ENCODE measurements at places on chromosomes 6 and 20.

- DNase-seq, result no peak
Measured at GRCh38 chr20:22757424-22758183, 173.2 kb upstream of the FOXA2 start.

GRCh38 chr6:29510746-29511300 is 23.1 kb upstream of the MAS1L start:
- DNase-seq, result no peak

GRCh38 chr6:138092686-138093085 is 14.5 kb downstream of the PERP start:
- DNase-seq, result no peak

DNA sequence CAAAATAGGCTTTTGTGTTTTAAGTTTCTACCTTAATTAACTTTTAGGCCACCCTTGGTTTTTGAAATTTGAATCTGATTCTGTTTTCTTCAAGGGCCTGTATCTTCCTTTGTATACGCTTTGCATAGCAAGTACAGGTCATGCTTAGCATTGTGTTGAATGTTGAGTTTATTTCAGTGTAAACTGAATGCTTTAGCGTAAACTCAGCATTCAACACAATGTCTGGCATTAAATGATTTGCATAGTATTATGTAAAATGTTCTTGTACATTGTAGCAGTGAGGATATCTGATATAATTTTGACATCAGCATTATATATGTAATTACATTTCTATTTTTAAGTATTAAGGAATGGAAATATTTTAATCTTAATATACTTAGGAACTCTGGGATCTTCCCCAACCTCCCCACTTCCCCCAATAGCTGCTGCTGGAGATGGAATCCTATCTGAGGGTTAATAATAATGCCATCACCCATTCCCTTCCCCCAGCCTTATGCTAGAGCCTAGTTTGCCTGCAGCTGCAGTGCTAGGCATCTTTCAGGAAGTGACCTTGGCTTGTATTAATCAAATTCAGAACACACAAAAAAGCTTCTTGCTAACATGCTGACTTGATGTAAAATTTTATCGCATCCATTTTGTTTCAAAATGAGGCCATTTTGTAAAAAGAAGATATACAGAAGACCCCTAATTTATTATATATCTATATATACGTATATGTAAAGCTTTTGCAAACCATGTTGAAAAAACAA is 73.1 kb downstream of the NCOA3 start:
- no peak for DNase-seq

DNA sequence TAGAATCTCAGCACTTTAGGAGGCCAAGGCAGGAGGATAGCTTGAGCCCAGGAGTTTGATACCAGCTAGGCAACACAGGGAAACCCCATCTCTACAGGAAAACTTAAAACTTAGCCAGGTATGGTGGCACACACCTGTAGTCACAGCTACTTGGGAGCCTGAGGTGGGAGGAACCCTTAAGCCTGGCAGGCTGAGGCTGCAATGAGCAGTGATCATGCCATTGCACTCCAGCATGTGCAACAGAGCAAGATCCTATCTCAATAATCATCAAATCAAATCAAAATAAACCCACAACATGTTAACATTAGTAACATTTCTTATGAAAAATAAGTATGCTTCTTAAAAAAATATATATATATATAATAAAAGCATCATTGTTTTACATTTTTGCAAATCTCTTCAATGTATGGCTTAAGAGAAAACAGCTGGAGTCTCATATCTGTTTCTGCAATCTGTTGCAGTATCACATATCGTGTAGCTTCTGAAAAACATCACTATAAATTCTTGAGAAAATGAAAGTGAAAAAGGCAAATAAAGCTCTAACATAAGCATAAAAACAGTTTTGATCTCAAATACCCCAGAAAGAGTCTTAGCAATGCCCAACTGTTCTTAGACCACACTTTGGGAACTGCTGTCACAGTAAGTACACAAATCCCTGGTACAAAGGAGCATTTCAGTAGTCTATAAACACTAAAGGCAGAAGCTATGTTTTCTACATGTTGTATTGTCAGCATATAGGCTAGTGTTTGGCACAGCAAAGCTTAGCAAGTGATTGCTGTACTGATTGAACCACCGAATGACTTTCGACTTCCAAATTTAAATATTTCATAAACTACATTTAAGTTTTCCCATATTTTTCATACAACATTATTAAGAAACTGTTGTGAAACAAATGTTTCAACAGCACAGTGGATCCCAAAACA is 8.0 kb downstream of the MMUT start:
- DNase-seq, result no peak

DNA sequence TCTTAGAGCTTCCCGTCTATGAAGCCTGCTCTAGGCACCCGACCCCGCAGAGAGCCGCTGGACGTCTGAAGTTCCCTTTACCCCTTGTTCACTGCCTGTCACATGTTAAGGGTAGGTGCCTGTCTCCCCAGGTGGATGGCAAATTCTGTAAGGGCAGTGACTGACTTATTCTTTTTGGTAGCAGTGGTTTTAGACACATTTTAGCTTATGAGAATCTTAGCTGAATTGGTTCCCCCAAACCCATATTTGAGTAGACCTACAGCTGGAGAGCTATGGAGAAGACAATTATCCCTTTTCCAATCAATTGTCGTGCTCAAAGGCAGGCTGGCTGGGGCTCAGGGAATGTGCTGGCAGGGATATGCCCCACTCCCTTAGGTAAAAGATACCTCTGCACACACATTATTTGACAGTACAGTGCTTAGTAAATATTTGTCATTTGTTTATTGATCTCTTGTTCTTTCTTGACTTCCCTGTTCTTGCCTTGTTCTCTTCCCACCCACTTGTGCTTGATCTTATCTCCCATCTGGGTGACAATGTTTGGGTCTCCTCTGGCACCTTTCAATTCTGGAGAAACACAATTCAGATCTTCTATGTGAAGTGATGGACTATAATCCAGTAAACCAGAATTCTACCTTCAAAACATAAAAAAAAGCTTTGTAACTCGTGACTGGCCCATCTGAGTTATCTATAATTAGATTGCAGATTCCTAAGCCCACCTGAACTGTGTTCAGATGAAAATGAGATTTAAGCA is 114.3 kb upstream of the SLC2A12 start:
- DNase-seq, result no peak

GRCh38 chr20:46552460-46553420 is 2.3 kb upstream of the OCSTAMP start:
- DNase-seq, result no peak

DNA sequence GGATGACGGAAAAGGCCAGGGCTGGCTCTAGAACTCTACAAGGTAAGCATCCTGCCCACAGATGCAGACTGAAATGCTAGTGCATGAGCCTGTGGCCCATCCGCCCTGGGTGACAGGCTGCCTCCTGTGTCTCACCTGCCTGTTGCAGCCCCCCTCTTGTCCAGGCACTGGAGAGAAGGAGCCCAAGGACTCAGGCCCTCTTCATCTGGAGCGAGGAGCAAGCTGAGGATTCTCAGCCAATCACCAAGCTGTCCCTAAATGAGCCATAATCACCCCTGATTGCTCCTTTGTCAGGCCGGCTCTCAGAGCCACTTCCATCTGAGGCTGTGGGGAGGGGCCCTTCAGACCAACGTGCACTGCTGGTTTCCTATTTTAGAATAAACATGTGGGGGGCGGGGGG is 10.0 kb upstream of the SLC32A1 start:
- DNase-seq, result no peak

DNA sequence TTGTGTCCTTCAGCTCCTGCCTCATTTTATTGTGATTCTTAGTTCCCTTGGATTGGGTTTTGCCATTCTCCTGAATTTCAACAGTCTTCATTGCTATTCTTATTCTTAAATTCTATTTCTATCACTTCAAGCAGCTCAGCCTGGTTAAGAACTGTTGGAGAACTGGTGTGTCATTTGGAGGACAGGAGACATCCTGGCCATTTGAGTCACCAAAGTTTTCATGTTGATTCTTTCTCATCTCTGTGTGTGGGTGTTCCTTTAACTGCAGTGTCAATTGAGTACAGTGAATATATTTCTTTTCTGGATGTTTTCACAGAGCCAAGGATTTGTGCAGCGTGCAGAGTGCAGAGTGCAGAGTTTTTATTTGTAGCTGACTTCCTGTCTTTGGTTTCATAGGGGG is 33.5 kb upstream of the TFB1M start:
- no peak for DNase-seq

DNA sequence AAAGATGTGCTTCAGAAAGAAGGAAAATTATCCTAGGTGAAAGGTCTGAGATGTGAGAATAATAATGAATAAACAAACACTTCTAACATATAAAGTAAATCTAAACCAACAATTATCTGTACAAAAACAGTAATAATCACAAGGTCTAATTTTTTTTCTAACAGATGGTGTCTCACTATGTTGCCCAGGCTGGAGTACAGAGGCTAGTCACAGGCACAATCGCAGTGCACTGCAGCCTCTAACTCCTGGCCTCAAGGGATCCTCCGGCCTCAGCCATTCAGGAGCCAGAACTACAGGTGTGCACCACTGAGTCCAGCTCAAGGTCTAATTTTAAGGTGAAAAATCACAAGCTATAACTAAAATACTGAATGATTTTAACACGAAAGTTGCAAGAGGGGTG is 17.0 kb upstream of the ZC3H12D start:
- DNase-seq, result no peak

DNA sequence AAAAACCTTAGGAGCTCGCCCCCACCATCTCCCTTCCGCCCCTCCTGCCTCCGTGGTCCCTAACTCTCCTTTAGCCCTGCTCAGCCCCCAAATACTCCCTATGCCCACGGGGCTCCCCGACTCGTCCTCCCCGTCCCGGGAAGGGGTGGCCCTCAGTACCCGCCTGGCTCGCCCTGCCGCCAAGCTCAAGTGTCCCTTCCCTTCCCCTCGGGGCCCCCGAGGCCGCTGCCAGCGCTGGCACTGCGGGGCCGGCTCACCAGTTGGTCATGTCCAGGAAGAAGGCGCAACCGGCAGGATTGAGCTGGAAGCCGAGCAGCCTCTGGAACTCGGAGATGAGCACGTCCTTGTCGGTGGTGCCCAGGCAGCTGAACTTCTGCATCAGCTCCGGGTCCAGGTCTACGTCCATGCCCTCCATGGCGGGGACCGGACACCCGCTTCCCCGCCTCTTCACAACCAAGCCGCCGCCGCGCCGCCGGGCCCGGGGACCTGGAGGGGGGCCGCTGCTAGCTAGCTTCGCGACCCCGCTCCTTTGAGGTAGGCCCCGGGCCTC is 303 bp downstream of the ILRUN start:
- no peak for DNase-seq

GRCh38 chr6:74607934-74608333 is 597.9 kb downstream of the COL12A1 start:
- no peak for DNase-seq

- peak; percentile 13 for DNase-seq
Measured at GRCh38 chr6:13908955-13909381, 15.8 kb upstream of the RNF182 start.

DNA sequence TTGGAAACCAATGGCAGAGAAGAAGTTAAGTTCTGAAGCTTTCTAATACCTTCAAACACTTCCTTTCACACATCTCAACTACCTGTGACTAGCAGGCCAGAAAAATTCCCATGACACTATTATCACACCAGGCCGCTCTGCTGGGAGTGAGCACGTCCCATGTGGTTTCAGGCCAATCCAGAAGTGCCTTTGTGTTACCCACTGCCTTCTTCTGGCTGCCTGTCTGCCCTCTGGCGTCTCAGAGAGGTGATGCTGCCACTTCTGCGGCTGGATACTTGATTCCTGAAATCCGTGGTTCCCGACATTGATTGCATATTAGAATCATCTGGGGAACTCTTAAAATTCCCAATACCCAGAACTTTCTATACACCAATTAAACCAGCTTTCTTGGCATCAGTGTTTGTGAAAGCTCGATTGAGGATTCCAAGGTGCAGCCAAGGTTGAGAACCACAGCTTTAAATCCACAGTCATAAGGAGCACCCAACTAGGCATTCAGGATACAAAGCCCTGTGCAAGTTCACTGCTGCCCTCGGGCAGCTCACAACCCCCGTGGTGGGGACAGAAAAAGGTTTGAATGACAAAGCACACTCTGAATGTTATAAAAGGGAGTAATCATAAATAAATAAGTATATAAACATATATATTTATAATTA is 65.6 kb downstream of the STMND1 start:
- no peak for DNase-seq

DNA sequence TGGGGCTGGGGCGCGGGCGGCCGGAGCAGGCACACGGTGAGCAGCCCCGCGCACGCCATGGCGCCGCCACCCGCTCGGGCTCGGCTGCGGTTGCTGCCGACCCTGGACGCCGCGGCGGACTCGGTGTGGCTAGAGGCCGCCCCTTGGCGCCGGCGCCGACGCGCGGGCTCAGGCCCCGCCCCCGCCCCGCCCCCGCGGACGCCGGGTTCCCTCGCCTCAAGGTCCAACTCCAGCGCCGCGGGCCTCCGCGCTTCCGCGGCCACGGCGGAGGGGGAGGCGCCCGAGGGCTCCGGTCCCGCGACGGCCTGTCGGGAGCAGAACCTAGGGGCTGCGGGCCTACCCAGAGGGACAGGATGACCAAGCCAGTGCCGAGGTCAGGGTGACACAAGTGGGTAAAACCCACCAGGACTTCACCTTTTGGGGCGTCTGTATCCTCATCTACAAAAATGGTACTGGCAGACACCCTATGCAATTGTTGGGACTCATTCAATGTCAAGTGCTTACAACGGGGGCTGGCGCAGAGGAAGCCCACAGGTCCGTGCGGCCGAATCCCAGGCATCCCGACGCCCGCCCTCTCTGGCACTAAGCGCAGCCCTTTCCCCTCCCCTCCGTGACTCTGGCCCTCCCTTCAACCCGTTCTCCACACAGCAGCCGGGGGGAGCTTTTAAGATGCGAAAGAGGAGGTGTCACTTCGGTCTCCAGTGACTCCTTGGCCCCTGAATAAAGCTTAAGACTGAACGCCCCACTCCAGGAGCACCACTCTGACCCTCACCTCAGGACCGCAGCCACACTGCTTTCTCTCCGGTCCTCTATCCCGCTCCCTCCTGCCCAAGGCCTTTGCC is at the start of gene NECAB3:
NECAB3 (minus strand) TSS at position 135 of the 842 bp plus-strand sequence; CDS start at position 59, 76 bp downstream.
- DNase-seq, result peak; percentile 65

DNA sequence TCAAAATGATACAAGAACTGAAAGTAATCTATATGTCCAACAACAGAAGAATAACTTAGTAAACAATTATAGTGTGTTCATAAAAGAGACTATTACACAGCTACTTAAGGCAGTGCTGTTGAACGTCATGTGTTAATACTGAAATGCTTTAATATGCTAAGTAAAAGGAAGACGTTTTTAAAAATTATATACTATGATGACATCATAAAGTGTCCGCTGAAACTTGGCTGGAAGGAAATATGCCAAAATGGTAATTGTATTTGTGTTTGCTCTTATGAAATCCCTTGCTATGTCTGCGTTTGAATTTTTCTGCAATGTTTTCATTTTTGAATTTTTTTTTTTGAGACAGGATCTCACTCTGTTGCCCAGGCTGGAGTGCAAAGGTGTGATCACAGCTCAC is 679.3 kb downstream of the DHX35 start:
- DNase-seq, result no peak

- no peak for DNase-seq
Measured at GRCh38 chr6:167554854-167555253, 230.0 kb downstream of the TTLL2 start.

DNA sequence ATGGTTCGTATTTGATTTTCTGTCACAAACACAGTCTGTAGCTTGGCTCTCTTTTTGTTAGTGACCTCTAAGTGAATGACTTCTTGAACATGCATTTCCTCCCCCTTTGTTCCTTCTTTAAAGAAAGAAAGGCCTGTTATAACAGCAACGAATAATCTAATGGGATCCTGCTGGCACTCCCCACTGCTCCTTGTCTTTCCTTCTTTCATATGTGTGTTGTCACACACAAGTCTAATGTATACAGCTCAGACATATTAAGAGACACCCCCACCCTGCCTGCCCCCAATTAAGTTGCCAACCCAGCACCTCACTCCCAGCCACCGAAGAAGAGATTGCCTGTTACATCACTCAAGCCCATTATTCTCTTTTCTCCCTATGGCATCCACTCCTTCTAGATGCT is 4.9 kb upstream of the SAMD5 start:
- no peak for DNase-seq

All from stimulated activated CD4-positive, alpha-beta T cell treated with anti-CD3 and anti-CD28 coated beads, Interleukin-1b, Interleukin-23, amount 100 ng/mL, for 24 hours (primary cell).